Fibroblast of the aortic adventitia (primary cell): ENCODE measurements at places on chromosomes 1 and 21.

GRCh38 chr1:45953934-45954847, 150.8 kb downstream of the MAST2 start:
- peak; percentile 86 for DNase-seq

- DNase-seq = peak; percentile 43
Measured at GRCh38 chr21:39386194-39386593, 37.3 kb upstream of the HMGN1 start.

- peak; percentile 92 for DNase-seq
Measured at GRCh38 chr1:14945132-14946010, 208.2 kb upstream of the TMEM51 start.

DNA sequence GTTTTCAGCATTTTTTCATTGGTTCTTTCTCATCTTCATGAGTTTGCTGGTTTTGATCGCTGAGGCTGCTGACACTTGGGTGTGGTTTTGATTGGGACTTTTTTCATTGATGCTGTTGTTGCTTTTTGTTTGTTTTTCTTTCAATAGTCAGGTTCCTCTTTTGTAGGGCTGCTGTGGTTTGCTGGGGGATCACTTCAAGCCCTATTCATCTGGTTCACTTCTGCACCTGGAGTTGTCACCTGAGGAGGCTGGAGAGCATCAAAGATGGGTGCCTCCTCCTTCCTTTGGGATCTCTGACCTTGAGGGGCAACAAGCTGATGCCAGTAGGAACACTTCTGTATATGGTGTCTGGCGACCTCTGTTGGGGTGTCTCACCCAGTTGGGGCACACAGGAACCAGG, 1279.9 kb upstream of the TMPRSS15 start:
- no peak for DNase-seq

DNA sequence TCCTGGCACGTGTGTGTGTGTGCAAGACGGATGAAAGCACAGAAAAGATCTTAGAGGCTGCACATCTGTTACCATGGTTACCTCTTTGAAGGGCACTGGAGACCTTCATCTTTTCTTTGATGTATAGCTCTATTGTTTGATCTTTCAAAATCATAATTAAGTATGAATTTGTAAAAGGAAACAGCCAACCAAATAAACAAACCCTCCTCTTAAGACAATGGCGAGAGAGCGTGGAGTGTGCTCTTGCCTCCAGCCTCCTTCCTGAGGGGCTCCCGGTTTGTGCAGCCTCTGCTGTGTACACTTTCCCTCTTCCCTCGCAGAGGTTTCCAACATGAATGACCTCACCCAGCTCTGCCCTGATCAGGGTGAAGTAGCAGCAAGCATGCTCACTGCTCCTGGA, 27.9 kb downstream of the CACNA1S start:
- no peak for DNase-seq

DNA sequence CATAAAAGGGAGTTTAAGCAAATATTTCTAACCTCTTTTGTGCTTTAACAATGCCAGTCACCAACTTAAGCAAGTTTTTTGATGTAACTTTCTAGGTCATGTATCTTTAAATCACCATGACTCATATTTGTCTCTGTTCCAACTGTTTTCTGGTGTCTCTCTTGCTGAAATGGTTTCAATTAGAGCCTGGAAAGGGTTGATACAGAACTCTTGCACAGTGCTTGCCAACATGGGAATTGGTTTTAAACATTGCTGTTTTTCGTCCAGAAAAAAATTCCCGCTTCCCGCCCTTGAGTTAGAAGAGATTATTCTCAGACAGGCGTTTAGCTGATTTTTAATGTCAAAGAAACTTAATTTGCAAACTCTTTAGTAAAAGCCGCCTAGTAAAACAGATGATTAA, 46.4 kb upstream of the SLC22A15 start:
- peak; percentile 95 for DNase-seq

DNA sequence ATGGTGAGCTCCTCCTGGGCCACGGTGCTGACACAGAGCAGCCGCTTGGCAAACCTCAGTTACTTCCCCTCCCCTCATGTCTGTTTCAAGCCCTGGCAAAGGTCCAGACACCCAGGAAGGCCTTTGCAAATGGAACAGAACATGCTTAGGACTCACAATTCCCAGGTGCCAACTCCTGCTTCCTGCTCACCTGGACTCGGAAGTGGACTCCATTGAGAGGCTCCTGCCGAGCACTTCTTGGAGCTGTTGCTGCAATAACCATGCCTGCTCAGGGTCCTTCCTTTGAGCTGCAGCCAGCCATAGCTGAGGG, 10.7 kb downstream of the DCST2 start:
- DNase-seq = no peak

DNA sequence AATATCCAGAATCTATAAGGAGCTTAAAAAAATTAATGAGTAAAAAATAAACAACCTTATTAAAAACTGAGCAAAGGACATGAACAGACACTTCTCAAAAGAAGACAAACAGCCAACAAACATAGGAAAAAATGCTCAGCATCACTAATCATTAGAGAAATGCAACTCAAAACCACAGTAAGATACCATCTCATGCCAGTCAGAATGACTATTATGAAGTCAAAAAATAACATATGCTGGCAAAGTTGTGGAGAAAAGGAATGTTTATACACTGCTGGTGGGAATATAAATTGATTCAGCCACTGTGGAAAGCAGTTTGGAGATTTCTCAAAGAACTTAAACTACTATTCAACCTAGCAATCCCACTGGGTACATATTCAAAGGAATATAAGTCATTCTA, 25.3 kb downstream of the PIGK start:
- DNase-seq = no peak

DNA sequence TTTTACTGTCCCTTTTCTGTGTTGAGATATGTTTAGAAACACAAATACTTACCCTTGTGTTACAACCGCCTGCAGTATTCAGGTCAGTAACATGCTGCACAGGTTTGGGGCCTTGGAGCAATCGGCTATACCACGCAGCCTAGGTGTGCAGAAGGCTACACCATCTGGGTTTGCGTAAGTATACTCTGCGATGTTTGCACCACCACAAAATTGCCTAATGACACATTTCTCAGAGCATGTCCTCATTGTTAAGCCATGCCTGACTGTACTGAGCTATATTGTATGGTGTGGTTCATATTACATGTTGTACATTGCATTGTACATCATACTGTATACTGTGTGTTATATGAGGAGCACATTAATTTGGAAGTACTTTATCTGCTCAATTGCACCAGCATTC, 247.4 kb downstream of the RHOU start:
- DNase-seq = no peak

DNA sequence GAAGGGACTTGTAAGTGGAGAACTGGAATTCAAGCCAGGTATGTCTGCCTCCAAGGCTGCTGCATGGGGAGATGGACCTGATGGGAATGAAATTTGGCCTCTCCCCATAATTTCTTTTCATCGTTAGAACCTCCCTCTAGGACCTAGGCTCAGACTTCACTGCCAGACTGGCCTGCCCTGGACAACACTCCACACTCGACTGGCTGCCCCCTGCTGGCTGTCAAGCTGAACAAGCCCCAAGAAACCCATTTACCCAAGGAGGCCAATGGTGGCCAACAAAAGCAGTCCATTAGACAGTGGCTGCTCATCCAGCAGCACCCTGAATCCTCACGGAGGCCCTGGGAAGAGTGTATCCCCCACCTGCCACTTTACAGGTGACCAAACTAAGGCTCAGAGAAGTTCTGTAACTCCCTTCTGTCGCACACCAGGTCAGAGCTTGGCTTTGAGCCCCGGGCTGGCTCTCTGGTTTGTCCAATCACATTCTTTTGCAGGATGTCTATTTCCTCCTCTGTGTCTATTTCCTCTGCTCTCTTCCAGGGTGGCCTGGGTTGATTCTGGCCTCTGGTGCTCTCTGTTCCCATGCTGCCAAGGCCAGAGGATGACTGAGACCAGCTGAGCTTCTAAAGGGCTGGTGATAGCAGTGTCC, 3.8 kb downstream of the RNF186 start:
- DNase-seq = peak; percentile 58

GRCh38 chr1:93908394-93909145, 660 bp downstream of the GCLM start:
- DNase-seq = peak; percentile 18

DNA sequence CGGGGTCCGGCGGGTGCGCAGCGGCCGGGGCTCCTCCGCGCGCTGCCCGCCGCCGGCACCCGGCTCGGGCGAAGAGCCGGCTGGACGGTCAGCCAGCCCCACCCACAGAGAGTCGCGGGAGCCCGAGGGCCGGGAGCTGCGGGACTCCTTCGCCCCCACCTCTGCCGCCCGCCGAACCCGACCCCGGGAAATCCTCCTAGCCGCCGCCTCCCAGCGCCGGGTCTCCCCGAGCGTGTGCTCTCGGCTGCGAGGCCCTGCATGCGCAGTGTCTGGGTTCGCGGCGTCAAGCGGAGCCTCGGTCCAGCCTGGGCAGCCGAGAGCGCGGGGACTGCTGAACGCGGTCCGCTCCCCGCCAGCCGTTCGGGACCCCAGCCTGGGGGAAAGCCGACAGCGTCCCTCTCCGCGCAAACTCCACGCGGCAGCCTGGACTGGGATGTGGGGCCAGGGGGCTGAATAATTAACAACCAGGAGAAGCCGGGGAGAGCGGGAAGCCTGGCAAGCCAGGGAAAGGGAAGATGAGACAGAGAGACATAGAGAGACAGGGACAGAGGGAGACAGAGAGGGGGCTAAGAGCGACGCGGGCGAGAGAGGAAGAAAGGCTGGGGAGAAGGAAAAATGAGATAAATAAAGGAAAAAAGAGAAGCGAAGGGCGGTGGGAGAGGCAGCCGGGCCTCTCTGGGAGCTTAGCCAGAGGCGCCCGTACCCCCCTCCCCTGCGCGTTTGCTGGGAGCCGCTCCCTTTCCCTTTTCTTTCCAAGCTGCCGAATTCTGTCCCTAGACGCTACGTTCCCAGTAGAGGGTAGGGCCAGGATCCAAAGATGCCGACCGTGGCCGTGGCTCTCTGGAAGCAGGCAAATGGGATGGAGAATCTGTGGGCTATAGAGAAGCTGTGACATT, 64.2 kb downstream of the MEF2D start:
- no peak for DNase-seq

- no peak for DNase-seq
Measured at GRCh38 chr1:40423264-40423642, 27.0 kb upstream of the ZFP69B start.

- DNase-seq = peak; percentile 37
Measured at GRCh38 chr1:232524056-232524455, 105.9 kb downstream of the SIPA1L2 start.

DNA sequence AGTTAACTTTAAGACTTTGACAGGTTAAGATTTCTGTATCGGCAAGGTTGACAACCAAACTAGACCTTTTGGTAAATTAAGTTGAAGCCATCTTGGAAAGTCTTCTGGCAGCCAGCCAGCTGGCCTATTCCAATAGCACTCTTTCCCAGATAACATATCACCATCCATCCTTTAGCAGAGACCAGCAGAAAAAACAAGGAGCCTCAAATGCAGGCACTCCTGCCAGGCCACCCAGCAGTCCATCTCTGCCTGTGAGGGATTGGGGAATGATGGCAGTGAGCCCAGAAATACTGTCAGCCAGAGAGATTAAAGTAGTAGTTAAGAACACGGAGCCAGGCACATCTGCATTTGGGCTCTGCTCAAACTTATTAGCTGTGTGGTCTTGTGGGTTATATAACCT, 19.4 kb downstream of the ZBTB40 start:
- DNase-seq = peak; percentile 96

DNA sequence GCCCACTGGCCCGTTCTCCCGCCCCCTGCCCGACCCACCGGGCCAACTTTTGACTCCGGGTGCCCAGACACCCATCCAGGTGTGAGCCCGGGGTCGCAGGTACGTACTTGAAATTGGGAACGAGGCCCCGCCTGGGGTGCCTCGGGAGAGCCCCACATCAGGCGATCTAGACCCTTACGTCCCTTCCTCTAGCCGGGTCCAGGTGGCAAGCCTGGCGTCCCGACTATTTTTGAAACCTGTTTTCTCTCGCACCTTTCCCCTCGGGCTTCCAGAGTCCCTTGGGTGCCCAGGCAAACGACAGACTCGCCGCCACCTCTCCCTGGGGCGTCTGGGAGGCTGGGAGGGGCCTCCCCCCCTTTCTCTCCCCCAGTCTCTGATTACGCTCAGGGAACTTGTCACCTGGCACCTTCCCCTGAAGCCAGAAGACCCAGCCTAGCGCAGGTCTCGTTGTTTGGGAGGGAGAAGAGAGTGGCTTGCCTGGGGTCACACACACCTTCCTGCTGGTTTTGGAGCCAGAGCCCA, 898 bp downstream of the LDLRAP1 start:
- no peak for DNase-seq

DNA sequence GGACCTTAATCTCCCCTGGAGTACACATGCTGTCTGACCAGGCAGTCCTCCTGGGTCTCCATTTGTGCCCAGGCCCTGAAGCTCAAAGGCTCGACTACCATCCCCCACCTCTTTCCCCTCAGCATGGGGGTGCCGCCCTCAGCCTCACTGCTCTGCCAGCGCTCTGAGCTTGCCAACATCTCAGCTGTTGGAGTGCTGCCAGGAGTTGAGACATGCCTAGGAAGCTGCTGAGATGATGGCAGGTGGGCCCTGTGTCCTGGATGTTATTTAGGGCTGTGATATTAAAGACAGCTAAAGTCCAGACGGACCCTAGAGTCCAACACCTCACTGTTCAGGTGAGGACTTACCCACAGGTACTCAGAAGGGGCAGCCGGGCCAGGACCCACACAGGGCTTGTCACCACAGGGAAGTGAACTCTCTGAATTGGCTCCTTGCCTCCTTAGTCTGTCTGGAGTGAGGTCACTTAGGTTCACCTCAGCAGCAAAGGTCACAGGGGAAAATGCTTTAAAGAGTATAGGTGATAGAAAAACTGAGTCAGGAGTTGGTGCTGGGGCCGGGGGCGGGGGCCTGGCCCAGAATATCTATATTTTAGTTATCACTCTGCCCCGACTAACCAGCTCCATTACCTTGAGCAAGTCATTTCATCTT, 19.7 kb upstream of the KCNC4 start:
- peak; percentile 26 for DNase-seq

DNA sequence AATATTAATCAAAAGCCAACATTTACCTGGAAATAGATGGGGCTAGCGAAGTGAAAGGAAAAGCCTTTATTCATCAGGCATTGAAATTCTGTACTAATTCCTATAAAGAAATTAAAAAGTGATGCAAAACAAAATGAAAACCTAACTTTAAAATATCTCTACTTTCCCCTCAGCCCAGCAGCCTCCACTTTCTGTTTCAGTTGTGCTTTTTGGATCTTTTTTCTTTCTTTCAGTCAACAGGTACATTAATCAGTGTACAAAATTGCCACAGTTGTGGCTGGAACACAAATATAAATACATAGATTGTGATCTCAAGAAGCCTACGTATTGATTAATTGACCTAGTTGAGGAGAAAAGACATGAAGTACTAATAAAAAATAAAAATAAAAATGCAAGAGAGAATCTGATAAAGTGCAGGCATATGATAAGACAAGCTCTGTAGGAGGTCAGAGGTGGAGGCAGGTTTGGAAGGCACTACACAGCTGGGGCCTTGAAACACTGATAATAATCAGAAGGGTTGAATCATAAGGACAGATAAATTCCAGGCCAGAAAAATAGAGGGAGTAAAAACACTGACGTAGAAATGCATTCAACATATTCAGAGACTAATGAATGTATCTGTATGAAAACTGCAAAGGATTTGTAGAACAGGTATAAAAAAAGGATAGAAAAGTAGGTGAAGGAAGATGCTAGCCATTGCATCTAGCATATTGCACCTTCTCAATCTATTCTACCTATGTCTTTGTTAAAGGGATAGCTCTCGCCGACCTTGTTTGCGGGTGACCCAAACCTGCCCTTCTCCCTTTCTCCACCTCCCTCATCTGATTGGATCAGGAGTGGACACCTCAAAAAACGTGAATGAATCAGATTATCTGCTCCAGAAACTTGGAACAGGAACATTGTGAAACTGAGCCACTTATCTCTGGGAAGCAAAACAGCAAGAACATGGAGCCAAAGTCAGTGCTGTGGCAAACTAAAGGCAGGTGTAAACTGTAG, 607.8 kb upstream of the ADGRL2 start:
- DNase-seq = no peak

- DNase-seq = no peak
Measured at GRCh38 chr1:61776091-61776490, 33.8 kb downstream of the PATJ start.
